Activated CD4-positive, CD25-positive, alpha-beta regulatory T cell (primary cell): ENCODE measurements at places on chromosomes 11 and 22.

- DNase-seq: no peak
Observed at GRCh38 chr11:62406034-62406433, 12.8 kb upstream of the SCGB1A1 start.

DNA sequence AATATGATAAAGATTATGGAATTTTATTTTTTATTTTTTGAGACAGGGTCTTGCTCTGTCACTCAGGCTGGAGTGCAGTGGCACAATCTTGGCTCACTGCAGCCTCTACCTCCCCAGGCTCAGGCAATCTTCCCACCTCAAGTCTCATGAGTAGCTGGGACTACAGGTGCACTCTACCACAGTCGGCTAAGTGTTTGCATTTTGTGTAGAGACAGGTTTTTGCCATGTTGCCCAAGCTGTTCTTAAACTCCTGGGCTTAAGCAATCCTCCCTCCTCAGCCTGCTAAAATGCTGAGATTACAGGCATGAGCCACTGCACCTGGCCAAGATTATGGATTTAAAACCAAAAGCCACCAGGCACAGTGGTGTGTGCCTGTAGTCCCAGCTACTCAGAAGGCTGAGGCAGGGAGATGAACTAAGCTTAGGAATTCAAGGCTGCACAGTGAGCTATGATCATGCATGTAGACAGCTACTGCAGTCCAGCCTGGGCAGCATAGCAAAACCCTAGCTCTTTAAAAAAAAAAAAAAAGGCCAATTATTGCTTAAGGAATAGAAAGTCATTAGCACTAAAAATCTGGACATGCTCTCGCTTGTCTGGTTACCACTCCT is 20.2 kb upstream of the CCND1 start:
- no peak for DNase-seq

GRCh38 chr22:47123827-47124442 is 361.5 kb downstream of the TBC1D22A start:
- no peak for DNase-seq

DNA sequence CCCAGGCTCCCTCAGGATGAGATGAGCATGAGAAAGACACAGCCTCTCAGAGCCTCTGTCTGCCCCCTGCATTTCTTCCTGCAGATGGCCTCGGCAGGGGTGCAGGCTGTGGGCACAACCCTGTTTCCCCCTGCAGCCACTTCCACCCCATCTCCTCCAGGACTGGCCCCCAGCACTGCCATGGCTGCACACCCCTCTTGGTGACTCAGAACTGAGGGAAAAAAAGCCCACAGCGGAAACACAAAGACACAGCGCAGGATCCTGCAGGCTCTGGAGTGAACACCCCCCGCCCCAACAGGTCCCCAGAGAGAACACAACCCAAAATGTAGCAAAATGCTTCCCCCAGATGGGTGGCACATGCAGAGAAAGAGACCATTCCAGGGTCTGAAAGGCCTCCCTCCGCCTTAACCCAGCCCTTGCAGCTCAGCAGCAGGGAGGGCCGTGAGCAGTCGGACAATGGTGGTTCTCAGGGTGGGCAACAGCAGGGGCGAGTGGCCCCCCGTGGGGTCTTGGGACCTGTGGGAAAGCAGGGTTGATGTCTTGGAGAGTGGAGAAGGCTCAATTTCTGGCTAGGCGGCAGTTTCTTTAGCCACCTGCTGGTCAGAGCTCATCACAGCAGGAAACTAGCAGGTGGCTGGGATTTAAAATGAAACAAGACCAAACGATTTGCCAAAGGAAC is 8.0 kb downstream of the TUBGCP6 start:
- DNase-seq: no peak

GRCh38 chr11:45931739-45932138 is 9.3 kb downstream of the LARGE2 start:
- no peak for DNase-seq

DNA sequence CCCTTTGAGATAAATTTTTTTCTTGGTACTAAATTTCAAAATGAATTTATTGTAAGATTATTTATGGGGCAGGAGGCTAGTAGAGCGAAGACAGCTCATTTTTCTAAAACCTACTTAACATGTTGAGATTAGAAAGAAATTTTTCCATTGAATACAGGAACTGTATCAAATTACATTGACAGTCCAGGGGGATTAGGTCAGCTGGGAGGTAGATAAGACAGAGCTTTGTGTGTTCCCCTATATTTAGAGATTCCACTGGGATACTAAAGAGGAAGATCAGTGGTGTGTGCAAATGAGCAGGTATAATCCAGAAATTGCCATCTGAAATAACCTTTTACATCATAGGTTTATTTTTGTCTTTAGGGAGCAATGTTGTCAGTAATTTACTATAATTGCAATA is 32.1 kb downstream of the ENDOD1 start:
- no peak for DNase-seq

DNA sequence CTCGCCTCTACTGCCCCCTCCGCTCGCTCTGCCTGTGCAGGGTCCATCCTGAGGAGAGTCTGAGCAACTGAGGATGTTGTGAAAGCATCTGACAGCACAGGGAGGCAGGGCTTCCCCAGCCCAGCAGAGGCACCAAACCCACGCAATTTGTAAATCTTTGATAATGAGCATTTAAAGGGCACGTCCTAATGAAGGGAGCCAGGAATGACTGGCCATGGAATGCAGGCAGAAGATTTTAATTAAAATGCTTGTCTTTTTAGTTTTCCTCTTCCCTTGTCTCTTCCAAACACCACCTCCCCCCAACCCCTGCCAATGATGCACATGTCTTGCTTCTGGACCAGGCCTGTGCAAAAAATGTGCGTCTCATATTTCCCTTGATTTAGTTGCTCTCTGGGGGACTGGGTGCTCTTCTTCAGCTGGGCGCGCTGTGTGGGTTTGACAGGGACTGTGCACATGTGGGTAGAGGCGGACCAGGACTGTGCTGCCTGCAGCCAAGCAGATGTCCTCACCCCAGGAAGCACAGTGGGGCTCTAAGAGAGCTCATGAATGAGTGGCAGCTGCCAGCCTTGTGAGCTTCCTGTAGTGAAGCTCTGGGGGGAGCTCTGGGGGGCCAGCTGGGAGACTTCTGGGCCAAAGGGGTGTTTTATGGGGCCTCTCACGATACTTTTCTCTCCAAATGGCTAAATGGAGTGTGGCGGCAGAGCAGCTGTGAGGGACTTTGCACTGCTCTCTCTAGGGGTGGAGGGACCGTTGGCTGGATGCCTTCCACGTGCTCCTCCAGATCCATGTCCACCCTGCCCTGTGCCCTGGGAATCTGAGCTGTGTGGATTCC is 273.5 kb downstream of the ST3GAL4 start:
- no peak for DNase-seq

DNA sequence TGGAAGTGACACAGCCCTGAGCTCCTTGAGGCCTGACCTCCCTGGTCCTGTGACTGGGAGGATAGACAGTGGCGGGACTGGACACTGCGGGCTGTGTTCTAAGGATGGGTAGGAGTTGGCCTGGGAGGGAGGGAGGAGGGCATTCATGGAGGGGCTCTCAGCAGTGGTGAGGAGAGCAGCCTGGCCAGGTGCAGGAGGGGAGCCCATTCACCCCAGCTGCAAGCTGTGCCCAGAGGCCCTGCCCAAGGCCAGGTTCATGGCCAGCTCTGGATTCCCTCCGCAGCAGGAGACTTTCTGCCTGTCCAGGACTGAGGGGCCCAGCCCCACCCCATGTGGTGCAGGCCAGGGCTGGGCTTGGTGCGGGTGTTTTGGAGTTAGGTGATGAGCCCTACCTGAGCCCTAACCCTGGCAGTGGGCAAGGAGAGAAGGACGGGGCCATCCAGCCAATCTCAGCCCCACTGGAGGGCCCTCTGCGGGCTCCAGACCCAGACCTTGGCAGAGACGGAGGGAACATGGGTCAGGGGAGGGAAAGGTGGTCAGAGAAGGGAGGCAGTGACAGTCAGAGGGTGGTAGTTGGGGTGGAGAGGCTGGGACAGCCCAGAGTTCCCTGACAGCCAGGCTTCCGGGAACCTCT is 26.8 kb downstream of the CACNA1I start:
- DNase-seq: no peak

GRCh38 chr11:118910309-118911112 is 15.2 kb downstream of the BCL9L start:
- DNase-seq: no peak

DNA sequence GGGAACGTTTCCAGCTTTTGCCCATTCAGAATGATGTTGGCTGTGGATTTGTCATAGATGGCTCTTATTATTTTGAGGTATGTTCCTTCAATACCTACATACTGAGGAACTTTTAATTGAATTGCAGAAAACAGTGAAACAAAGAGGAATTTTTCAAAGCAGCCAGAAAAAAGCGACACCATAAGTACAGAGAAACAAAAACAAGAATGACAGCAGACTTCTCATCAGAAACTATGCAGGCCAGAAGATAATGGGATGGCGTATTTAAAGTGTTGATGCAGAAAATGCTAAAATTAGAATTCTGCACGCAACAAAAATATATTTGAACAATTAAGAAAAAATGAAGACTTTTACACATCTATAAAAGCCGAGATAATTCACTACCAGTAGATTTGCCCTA is 95.4 kb upstream of the TIMP3 start:
- DNase-seq: no peak
